ENCODE measurements at places on chromosomes 6 and 20.

DNA sequence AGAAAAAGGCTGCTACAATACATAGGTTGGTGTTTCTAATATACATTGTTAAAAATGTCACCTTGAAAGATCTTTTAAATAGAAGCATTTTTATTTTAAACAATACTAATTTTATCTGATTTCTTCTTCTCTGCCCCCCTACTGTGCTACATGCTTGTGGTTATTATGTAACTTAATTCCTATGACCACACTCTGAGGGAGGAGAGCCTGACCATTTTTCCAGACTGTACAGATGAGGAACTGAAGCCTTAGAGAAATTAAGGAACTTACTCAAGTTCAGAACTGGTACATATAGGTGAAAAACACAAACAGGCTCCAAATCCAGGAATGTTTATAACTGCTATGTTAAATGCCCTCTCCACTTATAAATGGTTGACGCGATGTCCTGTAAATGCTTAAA, 43.4 kb upstream of the ARHGAP18 start:
- no peak for DNase-seq

- DNase-seq, result no peak
These were observed 567 bp upstream of the CTCFL start for GRCh38 chr20:57525328-57526086.

- no peak for DNase-seq
These were observed 119.9 kb upstream of the ZNF217 start for GRCh38 chr20:53713328-53714056.

DNA sequence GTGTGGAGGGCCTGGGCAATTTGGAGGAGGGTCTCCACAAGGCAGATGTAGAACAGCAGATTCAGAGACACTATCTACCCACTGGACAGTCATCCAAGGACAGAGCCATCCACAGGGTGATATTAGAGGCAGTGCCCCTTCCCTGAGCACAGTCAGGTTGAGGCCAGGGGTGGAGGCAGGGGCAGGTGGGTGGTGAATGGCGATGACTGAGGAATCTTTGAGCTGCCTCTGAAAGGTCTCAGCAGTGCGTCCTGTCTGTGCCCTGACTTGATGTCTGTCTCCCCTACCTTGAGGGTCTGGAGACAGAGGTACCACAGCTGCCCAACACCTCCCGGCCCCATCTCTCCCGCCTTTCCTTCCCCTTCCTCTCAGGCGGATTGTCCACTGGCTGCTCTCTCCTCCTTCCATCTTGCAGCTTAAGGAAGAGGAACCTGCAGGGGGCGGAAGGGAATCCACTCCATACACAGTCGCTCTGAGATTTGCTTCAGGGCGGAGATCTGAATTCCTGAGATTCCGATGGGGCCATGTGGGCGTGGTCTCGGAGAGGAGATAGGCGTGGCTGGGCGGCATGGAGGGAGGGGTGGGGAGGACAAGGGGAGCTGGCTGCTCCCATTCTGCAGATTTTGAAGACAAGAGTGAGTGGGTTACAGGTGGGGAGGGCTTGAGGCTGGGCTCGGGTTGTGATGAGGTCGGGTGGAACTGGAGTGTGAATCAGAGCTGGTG, 1.7 kb downstream of the MUCL3 start:
- no peak for DNase-seq

GRCh38 chr6:132236744-132237143, 164.5 kb downstream of the MOXD1 start:
- no peak for DNase-seq

DNA sequence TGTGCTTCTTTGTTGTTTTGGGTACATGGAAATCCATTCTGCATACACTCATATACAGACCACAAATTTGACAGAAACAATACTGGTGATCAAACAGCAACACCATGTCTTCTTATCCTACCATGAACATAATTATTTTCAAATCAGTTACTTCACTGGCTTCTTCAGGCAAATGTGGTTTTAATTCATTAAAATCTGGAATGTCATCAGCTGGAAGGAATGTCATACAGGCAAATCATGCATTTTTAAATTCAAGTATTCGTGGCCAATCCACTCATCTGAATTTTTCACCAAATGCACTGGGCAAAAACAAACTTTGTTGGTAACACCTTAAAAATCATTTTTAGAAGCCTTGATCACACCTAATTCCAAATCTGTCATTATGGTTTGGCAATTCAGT, 59.3 kb downstream of the KIF6 start:
- DNase-seq, result no peak

- DNase-seq, result no peak
These were observed 28.1 kb upstream of the SLC22A23 start for GRCh38 chr6:3484946-3485345.

Measured in CD4-positive, alpha-beta memory T cell (primary cell).